Activated CD4-positive, alpha-beta T cell treated with anti-CD3 and anti-CD28 coated beads, Interleukin-2, amount 50 U/mL, for 4 hours (primary cell): ENCODE measurements at places on chromosomes 2 and 18.

DNA sequence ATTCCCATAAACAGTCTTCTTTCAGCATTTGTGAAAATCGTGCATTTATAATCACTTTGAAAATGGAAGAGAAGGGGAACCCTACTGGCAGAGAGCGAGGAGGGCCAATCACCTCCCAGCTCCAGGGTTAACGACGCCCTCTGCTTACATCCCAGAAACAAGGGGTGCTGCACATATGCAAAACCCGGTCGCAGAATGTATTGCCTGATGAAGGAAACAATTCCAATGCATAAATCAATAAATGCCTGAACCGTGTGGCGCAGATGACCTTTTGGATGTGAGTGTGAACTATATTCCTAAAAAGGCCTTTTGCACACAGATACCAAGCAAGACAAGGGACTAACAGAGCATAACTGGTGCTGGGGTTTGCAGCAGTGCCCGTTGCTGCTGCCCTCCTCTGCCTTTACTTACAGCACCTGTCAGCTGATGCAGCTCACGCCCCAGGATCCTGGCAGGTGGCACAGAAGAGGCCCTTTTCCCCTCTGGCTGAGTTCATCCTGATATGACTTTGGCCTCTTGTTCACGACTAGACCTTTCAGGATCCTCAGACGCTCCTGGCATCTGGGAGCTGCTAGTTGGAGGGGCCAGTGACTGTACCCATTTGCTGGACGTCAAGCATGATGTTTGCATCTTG is 67.8 kb downstream of the MYT1L start:
- no peak for DNase-seq

DNA sequence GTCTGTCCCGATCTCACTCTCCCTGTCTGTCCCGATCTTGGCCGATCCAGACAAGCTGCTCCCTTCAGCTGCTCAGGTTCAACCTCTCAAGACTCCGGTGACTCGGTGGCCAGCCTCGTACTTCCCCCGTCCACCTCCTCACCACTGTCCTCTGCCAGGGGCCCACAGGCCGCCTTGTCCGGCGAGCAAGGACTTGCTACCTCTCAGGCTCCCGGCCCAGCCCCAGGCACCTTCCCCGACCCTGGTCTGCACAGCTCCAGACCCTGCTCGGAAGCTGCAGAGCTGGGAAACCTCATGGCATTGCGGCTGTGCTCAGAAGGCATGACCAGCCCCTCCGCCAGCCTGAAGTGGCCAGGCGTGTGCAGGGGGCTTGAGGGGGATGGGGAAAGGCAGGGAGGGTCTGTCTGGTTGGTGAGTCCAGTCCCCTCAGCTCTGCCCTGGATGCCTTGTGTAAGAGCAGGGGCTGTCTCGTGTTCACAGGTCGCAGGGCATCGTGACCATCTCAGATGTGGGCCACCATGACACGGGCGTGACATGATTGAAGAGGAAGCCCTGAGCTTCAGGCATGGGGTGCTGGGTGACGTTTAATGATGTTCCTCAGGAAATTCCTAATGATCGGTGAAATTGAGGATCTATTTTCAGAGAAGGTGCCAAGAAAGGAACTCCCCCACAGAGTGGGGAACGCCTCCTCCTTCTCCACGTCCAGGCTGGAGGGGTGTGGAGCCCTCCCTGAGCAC is 121.2 kb upstream of the CTDP1 start:
- DNase-seq, result no peak

DNA sequence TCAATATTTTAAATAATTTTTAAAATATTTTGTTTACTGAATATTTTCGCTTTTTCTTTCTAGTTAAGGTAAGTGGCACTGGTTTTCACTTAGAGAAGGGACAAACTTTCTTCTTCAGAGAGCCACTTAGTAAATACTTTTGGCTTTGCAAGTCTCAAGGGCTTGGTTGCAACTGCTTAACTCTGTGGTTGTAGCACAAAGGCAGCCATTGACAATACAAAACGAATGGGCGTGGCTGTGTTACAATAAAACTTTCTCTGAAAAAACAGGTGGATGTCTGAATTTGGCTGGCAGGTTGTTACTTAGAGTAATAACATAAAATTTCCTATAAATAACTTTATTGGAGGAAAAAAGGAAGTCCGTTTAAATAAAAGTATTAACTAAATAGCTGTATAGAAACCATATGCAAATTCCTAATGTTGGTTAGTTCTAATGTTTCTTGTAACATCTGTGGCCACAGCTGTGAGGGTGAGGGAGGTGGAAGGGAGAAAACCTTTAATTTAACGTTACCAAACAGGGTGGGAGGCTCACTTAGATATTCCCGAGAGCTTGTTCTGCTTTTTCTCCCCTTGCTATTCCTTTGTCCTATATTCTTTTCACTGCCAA is 62.4 kb upstream of the TNP1 start:
- DNase-seq, result no peak

DNA sequence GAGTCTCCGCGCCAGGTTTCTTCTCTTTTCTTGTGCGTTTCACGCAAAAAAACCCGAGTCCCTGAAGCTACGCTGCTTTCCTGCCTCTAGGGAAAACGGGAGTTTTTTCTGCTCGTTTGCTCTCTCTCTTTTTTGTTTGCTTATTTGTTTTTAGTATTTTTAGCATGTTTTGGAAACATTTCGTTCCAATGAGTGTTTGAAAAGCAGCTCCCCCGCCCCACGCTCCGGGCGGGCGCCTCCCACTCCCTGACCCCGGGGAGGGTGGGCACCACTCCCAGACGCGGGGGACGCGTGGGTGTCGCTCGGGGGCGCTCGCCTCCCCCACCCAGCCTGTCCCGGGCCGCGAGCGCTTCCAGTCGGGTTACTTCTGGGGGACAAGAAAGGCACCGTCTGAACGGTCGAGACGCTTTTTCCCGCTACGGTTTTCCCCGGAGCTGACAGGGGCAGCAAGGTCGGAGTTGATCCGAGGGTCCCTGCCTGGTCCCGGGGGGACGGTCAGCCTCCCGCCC is 446 bp upstream of the EFHD1 start:
- DNase-seq, result no peak

GRCh38 chr2:19488009-19488691 is 129.7 kb upstream of the OSR1 start:
- DNase-seq, result no peak

GRCh38 chr18:79502782-79503181 is 107.1 kb downstream of the NFATC1 start:
- no peak for DNase-seq
